ENCODE measurements at places on chromosomes 6 and 20.

DNA sequence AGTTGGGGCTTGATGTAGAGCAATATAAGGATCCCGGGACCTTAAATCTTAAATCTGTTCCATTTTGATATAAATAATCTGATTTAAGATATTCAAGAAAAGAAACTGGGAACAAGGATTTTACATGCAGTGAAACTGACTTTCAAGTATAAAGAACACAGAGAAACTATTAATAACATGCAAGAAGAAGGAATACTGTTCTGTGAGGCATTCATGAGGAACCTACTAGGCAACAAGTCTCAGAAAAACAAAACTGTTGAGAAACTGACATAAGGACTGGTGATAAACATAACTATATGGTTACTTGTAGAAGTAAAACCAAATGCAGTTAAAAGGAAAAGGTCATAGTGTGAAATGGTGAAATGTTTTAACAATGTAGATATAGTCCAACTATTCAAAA is 15.8 kb downstream of the HDDC2 start:
- DNase-seq: no peak

DNA sequence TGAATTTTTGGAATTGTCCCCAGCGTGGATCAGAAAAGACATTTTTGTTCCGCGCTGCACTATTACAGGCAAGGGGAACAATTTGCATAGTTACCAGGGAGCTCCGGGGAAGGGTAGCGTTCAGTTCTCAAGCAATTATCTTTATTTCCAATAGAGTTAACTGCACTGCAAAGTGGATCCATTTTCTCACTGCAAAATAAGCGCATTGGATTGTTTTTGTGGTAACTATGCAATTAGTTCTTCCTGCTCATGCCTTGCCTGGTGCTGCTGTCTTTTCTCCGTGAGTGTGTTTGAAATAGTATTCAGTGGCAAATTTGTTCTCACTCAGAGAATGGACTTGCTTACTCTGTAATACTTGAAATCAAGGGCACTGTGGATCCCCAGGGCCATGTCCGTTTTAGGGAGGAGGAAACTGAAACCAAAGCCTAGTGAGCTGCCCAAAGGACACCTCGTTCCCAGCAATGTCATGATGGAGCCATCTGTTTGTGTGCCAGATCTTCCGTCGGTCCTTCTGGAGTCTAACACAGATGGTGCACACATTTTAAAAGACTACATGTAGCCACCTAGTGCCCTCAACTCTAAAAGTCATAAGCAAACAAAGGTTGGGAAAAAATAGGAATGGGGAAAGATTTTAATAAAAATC is 7.4 kb upstream of the PCK1 start:
- DNase-seq: no peak

DNA sequence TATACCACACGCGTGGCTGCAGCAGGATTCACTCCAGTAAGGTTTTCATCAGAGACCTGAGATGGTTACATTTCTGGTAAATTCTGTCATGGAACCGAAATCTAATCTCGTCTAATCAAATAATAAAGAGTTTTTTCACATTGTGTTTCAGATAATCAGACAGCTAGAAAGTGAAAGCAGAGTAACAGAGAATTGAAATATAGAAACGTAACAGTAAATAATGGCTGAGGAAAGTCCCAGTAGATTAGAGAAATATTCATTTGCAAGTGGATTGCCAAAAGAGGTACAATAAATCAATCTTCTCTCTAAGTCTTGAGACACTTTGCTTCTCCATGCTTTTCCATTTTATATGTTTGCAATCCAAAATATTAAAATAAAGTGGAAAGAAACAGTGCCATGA is 42.4 kb downstream of the PKHD1 start:
- DNase-seq: no peak

- no peak for DNase-seq
Observed at GRCh38 chr20:32908334-32909292, 49.9 kb downstream of the EFCAB8 start.

DNA sequence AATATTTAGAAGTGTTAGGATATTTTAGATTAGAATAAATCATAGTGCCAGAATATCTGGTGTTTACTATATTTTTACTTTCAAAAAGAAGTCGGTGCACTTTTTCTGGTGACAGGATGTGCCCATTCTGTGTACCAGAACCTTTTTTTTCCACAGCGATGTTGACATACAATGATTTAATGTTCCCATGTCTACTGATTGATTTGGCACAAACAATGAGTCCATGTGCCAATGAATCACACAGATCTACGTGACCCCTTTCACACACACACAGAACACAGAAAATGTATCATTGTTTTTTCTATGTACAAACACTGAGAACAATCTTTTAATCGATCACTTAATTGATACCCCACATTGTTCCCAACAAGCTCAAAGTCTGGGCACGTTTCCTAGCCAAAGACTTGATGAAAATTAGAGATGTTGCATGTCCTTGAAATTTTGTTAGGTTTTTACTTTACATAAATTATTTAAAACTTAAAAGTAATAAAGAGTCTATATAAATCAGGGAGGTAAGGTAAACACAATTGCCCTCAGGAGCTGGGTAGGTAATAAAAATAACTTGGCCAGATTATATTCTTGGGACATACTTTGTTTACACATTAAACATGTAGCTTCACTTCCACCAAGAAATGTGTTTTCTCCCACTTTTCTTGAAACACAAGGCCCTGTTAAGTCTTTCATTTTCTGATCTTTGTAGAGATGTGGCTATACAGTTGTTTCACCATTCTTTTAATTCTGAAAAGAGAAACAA is 36.4 kb upstream of the SOX4 start:
- DNase-seq: no peak

GRCh38 chr20:60570481-60571277 is 612.5 kb downstream of the CDH26 start:
- no peak for DNase-seq

GRCh38 chr6:107021446-107022185 is 6.4 kb upstream of the MTRES1 start:
- DNase-seq: no peak

- DNase-seq: no peak
Observed at GRCh38 chr6:170132561-170132991, 158.3 kb downstream of the DLL1 start.

DNA sequence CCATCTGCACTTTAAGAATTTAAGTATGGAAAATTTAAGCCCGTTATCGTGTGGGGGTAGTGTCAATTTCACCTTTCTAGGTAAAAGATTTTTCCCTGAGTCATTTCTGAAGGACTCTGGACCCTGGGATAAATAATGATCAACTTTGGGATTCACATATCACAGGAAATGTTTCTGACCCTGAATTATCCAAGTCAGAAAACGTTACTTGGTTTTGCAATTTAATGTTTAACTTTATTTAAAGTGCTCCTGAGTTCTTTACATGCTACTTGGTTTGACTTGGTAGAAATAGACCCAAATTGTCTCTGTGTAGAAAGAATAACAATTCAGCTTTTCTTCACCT is 1.5 kb upstream of the SLC17A3 start:
- no peak for DNase-seq

DNA sequence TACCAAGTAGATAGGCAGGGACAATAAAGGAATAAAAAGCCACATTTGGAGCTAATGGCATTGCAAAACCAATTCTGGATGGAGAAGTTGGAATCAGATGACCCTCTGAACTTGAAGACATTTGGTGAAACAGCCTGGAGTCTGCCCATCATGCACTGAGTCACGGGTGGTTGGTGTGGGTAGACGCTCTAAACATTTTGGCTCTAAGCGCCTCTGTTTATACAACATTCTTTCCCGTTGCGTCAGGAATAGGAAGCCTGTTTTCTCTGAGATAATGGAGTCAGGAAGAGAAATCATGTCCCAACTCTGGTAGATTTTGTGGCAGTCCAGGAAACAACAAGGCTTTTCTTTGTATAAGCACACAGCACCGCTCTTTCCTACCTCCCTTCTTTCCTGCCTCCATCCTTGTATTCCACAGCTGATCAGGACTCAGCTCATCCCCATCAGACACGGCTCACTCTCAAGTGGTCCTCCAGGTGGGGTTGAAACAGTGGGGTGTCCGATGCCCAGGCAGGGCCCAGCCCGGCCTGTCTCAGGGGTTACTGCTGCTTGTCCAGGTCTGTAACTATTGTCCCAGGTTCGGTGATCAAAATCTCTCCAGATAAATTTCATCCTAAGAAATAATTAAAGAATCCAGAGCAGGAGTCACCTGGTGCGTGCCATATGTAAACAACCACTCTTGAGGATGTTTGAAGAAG is 12.1 kb upstream of the RAMACL start:
- DNase-seq: peak; percentile 13

DNA sequence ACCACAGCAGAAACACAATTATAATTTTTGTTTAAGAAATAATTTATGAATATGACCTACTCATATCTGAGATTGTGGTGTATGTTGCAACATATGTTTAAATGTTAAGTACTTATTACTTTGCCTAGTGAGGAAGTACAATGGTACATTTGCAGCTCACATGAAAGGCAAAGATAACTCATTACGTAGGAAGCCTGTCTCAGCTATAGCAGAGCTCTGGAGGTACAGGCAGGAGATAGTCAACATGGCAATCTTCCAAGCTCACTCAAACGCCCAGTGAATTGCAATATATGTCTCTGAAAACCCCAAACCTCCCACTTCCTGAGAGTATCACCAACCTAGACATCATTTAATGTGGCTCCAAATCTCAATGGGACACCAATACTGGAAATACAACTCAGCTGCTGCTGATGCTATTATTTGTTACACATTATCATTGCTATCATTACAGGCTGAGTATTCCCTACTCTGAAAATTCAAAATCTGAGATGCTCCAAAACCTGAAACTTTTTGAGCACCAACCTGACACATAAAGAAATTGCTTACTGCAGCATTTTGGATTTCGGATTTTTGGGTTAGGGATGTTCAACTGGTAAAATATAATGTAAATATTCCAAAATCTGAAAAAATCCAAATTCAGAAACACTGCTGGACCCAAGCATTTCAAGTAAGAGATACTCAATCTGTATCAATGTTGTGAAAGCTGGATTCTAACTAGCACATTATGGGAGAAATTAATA is 25.1 kb upstream of the GSTA4 start:
- no peak for DNase-seq

GRCh38 chr6:41768545-41769308 is 11.0 kb downstream of the FRS3 start:
- DNase-seq: no peak

GRCh38 chr6:38103921-38104320 is 284.4 kb downstream of the ZFAND3 start:
- no peak for DNase-seq

DNA sequence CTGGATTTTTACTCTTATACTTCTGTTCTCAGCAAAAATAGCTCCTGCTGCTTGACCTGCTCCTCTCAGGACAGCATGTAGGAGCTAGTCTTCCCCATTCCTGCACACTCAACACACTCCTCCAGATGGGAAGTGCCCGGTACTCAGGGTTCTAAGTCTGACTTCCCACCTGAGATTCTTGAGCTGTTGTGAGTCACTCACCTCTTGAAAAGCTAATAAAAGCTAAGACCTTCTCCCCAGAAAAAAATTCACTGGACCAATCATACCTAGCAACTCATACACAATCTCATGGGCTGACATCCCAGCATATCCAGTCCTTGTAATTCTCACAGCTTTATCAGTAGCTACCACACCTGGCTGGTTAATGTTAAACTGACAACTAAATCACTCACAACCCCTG is 53.5 kb downstream of the TRPC4AP start:
- no peak for DNase-seq

DNA sequence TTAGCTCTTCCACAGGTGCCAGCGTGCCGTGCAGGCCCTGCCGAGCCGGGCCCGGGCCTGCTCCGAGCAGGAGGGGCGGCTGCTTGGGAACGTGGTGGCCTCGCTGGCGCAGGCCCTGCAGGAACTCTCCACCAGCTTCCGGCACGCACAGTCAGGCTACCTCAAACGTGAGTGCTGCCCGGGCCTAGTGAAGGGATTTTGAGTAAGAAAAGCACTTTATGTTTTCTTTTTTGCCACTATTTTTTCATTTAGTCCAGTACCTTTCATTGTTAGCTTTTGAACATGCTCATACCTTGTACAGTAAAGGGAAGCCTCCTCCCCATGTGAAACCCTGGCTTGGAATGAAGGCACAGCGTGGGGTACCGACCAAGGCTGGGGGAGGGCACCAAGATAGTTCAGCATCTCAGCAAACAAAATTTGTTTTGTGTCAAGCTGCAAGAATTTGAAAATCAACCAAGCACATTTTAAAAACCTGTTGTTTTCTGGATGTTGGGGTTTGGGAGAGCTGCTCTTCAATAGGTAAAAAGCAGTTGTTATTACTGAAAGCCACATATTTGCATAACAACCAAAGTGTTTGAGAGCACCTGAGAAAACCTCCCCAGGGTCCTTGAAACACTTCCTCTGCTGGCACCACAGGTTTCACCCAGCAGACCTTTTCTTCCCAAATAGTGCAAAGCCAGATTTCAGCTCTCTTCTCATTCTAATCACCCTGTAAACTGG is 18.4 kb downstream of the STX16 start:
- no peak for DNase-seq

GRCh38 chr6:62217866-62218265 is 68.2 kb downstream of the KHDRBS2 start:
- DNase-seq: no peak

DNA sequence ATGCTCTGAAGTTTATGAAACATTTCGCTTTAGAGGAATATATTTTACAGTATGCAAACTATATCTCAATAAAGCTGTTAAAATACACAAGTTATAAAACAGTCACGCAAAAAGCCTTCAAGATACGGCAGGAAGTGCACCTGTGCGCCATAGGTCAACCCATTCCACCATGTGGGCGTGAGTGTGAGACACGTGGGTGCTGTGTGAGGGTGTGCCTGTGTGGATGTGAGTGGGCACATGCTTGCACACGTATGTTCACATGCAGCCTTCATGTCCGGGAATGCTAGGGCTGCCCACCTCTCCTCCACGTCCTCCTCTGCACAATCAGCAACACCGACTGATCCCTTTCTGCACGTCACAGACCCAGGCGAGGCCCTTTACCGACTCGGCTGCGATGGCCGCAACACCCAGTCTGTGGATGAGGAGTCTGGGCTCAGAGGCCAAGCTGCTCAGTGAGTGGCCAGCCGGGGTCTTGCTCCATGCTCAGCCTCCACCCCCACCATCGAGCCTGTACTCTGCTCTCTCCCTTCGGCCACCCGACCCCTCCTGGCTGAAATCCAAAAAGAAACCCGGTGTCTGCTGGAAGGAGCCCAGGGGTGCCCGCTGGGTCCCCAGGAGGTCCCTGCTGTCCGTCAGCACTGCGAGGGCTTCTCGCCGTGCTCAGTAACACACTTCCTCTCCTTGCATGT is 3.0 kb upstream of the FRMD1 start:
- no peak for DNase-seq

DNA sequence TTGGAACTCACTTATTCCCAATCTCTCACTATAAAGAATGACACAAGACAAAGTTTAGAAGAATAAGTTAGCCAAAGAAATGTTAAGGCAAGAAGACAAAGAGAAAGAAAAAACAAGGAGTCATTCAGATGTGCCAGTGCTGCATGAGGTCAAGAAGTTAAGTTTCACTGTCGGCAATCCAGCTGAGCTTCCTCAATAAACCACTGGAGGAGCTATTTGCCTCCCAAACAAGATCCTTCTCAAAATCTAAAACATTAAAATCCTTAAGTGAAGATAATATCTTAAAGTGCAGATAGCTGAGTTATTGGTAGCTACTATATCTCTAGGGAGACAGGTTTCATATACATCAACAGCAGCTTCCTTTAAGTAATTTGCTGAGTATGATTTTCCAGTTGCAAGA is 512.3 kb downstream of the HDGFL1 start:
- no peak for DNase-seq
